Naive thymus-derived CD8-positive, alpha-beta T cell (primary cell): ENCODE measurements at places on chromosomes 2 and 18.
A peak's percentile ranks its signal among the peaks of the same experiment; 100 is the strongest.

DNA sequence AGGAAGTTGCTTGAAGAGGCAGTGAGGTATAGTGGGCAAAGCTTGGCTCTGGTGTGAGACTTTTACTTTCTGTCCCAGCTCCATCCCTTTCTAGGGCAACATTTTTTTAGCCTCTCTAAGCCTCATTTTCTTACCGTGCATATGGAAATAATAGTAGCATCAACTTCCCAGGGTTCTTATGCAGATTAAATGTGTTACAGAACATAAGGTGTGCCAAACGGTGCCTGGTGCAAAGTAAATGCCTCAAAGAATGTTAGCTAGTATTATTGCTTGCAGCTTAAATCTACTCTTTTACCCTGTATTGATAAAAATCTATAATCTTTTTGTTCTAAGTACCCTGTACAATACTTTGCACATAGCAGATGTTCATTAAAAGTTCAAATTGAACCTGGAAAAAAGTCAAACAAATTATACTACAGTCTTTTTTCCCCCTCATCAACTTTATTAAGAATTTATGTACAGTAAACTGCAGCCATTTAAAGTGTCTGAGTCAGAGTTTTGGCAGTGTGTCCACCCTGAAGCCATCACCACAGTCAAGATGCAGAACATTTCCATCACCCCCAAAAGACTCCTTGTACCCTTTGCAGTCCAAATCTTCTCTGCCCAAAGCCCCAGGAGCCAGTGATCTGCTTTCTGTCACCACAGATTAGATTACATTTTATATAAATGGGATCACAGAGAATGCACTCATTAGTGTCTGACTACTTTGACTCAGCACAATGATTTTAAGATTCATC is 10.6 kb downstream of the MAPRE2 start:
- DNase-seq, result no peak

- no peak for DNase-seq
These were observed 29.2 kb downstream of the SLC66A2 start for GRCh38 chr18:79921984-79922965.

DNA sequence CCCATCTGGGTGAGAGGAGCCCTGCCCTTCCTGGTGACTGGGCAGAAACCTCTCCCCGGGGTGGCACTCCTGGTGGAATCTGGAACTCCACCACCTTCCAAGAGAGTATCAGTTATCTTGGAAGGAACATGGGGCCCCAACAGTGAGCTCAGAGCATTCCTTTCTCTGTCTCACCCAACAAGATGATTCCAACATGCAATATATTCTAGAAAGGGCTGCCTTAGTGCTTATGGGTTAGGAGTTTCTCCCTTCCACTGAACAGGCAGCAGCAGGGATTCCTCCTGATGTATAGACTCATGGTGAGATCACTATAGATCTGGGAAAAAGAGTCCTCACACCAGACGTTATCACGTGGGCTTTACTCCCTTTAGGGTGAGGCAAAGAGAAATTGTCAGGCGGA is 147.1 kb downstream of the COL4A4 start:
- DNase-seq, result no peak

DNA sequence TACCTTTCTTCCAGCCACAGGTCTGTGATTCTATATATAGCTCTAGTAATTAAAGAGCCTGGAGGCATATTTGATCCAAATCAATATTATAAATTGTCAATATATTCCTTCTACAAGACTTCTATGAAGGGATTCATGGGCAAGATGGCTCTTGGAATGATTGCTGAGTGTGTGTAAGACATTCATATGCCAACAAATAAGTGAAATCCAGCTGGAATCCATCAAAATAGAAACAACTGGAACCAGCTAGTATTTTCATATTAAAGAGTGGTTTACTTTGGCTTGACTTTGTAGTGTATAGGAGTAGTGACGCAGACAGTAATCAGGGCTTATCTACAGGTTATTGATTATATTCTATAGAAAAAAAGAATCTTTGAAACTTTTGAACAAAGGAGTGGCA is 83.4 kb downstream of the CALCRL start:
- DNase-seq, result no peak

DNA sequence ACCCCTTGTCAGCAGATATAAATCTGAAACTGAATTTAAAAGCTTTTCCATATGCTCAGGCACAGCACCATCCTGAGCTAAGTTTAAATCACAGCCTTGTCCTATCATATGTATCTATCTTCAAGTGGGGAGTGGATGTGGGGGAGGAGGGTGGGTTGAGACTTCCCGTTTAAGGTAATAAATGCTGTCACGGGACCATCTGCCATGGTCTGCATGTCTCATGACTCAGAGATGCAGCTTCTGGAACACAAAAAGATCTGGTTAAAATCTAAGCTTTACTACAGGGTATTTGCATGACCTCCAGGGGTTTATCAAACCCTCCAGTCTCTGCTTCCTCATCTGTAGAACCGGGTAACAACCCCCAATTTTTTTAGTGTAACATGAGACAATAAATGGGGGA is 377.7 kb upstream of the ST6GAL2 start:
- no peak for DNase-seq

- no peak for DNase-seq
These were observed 210.9 kb downstream of the GBX2 start for GRCh38 chr2:235957251-235957650.

GRCh38 chr2:8509621-8510020 is 172.2 kb upstream of the ID2 start:
- DNase-seq, result no peak

DNA sequence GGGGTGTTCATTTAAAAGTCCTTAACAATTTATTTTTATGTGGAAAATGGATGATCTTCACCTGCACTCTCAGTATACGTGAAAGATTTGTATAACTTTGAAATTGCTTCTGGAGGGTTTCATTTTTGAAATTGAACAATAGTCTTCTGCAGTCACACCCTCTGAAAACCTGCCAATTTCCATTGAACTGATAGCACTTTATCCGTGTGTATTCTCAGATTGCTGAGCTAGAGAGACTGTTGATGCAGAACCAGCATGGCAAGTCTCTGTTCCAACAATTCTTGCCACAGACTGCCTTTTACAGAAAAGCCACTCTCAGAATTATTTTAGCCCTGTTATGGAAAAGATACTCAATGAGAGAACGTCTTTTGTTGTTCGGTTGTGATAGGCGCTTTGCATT is 6.6 kb upstream of the GULP1 start:
- DNase-seq, result no peak

- DNase-seq, result no peak
These were observed 166.2 kb upstream of the VRK2 start for GRCh38 chr2:57880446-57880845.

GRCh38 chr2:75621228-75621627 is 25.4 kb upstream of the MRPL19 start:
- no peak for DNase-seq

DNA sequence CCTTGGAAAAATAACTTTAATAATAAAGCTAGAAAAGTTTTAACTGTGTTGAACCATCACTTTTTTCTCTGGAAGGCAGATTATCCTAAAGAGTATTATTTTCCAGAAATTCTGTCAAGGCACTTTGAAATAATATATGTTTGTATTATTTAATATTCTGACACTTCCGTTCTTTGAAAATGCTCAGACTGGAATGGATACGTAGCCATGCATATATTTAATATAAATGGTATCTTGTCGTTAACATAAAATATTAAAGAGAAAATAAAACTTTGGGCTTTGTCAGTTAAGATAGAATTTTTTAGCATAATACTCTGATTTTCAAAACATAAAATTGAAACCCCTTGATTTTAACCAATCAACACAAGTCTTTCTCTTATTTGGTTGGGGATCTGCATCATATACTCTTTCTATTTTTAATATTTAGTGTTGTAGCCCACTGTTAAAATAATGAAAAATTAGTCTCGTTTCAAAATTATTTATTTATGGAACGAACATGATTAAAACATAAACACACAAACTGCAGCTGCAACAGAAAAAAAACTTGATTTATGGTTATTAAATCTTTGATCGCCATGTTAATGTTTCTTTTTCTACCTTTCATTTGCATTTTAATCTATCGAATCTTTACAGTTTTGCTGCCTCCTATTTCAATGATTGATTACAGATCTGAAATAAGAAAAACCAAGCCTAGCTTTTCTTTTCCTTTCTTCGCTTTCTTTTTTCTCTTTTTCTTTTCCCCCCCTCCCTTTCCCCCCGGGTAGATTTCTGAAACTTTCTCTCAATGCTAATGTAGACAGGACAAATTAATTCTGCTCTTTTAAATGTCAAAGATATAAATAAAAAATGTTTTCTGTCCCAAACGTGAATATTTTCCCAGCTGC is 145.5 kb downstream of the MEIS1 start:
- DNase-seq, result no peak

DNA sequence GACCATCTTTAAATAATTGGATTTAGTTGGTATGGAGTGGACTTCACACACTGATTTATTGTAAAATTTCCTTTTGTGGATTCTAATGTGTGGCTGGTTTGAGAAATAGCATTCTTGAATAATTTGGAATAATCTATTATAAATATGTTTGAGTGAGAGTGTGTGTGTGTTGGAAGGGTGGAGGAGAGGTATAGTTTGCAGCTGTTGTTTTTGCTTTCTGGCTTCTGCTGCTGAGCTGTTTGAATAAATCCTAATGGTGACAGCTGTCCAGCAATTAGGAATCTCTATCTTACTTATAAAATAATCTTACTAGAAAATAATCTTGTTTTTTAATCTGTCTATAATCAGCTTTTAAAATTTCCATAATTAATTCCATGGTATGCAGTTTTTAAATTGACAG is 1283.0 kb upstream of the CDH2 start:
- no peak for DNase-seq

- no peak for DNase-seq
These were observed 288.8 kb upstream of the CELF4 start for GRCh38 chr18:37854396-37854795.

DNA sequence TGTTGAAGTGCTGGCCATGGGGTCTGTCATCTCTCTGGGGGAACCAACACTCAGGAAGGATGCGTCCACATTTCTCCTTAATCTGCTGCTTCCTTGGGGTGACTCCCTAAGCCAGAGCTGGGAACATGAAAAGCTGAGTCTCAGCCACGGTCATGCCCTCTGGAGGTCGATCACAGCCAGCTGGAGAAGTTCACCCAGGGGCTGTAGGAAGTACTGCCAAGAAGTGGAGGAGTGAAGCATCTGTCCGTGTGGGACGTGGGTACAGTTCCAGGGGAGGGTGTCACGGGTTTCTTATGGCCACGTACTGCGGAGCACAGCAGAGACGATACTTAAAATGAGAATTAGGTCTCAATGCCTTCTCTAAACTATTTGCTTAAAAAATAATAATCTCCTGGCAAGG is 42.4 kb upstream of the IGFBP2 start:
- no peak for DNase-seq

GRCh38 chr18:34339155-34339554 is 114.4 kb upstream of the NOL4 start:
- no peak for DNase-seq

- DNase-seq, result no peak
These were observed 23.5 kb upstream of the ELAC1 start for GRCh38 chr18:50944245-50944932.

GRCh38 chr2:42238644-42239288 is 69.6 kb downstream of the EML4 start:
- peak; percentile 30 for DNase-seq

DNA sequence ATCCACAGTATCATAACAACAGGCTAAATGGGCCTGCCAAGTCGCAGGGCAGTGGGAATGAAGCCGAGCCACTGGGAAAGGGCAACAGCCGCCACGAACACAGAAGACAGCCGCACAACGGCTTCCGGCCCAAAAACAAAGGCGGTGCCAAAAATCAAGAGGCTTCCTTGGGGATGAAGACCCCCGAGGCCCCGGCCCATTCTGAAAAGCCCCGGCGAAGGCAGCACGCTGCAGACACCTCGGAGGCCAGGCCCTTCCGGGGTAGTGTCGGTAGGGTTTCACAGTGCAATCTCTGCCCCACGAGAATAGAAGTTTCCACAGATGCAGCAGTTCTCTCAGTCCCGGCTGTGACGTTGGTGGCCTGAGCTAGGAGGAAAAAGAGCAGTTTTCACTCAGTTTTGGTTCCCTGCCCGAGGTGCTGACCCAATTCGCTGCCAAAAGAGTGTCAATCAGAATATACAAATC is 32.2 kb downstream of the KCTD18 start:
- no peak for DNase-seq

DNA sequence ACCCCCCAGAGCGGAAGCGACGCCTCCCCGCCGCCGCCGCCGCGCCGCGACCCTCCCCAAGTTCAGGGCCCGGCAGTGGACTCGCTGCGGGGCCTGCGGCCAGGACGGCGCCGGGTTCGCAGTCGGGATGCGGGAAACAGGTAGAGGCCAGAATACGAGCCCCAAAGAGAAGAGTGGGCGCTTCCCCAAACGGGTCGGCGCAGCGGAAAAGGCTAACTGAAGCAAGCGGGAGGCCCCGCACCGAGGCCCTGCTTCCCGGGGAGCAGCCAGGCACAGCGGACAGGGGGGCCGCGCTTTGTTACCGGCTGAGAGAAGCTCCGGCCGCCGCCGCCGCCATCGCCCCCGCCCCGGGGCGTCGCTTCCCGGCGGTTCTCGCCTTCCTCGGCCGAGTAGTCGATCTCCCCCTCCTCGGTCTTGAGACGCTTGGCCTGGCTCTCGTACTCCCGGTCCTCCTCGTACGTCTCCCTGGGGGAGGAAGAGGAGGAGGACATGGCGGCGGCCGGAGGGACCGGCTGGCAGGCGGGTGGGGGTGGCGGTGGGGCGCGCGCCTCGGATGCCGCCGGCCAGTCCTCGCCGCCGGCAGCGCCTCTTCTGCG is 494 bp downstream of the HNRNPLL start:
- peak; percentile 29 for DNase-seq

DNA sequence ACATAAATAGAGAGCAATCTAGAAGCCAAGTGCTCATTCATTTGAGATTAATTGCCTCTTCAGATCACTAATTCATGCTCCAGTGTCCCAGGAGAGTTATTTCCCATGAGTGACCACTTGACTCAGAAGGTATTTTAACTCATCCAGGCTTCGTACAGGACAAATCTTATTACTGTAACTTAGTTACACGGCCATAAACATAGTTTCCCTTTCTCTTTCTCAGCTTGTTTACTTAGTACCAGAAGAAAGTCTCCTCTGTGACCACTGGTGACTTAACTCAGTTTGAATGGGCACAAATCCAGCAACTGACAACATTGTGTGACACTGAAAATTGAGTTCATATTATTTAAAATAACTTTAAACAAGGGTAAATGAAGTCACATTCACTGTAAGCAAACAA is 25.3 kb downstream of the MMADHC start:
- no peak for DNase-seq

DNA sequence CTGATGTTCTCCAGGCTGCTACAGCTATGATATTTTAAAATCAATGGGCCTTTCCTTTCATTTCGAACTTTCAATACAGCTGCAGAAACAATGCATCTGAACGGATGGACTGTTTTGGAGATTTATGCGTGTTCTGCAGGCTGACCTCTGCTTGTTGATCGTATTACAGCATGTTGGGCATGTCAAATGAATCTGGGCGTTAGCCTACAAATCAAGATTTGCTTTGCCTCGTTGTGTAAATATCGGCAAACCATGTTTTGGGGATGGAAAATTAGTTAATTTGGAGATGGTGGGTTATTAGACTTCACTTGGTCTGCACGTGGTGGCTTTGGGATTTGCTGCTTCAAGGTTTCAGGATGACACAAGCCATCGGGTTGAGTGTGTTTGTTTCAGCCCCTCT is 129.3 kb downstream of the AGAP1 start:
- DNase-seq, result no peak
